NCI-H1930 (cell line): ENCODE measurements at places on chromosomes 2 and 18.
A peak's percentile ranks its signal among the peaks of the same experiment; 100 is the strongest.

- DNase-seq = no peak
Observed at GRCh38 chr18:13216092-13216582, 2.4 kb upstream of the LDLRAD4 start.

- no peak for DNase-seq
Observed at GRCh38 chr18:23733895-23734294, 44.6 kb downstream of the LAMA3 start.

DNA sequence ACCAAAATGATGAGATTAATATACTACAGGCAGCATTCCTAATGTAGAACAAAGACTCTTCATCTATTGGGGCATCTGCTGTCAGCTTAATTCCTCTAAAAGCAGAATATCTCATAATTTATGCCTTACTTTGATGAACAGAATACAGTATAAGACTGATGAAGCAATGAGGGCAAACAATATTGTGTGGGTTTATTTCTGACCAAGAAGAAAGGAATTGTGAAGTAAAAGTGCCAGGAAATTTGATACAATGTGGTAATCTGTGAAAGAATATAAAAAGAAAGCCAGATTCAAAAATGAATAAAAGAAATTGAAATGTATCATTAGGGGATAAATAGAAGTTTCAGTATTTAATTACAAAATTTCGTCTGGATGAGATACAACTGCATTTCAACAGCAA lies 78.8 kb upstream of the TTC21B start:
- no peak for DNase-seq

DNA sequence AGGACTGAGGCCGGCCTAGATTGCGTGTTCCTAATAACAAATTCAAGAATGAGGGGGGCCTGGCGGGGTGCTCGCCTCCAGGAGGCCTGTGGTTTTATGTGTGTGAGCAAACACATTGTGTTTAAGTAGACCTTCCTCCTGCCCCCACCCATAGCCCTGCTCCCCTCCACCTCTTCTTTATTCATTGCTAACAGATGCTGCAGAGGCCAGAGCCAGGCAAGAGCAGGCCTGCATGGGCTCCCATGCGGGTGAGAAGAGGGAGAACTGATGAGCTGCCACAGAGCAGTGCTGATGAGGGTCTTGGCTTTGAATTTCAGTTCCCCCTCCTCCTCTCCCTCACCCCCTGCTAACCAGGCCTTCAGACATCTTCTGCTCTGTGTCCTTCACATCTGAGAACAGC lies 154.6 kb downstream of the OSR1 start:
- DNase-seq = no peak

DNA sequence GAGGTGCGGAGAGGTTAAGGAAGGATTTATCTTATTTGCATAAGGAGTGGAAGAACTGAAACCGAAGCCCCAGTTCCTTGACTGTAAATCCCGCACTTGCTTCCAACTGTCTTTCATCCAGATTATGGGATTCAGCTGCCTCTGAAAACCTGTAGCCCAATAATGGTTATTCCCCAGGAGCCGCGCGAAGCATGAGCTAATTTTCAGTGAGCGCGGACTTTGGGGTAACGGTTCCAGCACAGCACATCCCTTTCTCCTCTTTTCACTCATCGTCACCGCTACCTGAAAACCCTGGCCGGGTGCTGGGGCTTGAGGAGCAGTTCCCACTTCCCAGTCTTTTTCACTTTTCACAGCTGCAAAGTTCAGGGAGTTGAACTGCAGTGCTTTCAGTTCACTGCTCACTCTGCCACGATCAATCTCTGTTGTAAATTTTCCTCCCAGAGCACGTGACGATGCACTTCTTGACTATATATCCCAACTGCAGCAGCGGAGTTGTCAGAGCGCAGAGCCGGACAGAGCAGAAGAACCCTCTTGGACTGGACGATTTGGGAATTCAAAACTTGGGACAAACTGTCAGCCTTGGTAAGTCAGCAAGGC lies at the start of gene KCNE4:
Gene KCNE4, plus strand, starts transcription at position 498 of the 597 bp plus-strand sequence. CDS start 641 bp downstream, outside the sequence.
- DNase-seq = no peak

- DNase-seq = no peak
Observed at GRCh38 chr2:101696272-101697123, 1.0 kb upstream of the MAP4K4 start.

DNA sequence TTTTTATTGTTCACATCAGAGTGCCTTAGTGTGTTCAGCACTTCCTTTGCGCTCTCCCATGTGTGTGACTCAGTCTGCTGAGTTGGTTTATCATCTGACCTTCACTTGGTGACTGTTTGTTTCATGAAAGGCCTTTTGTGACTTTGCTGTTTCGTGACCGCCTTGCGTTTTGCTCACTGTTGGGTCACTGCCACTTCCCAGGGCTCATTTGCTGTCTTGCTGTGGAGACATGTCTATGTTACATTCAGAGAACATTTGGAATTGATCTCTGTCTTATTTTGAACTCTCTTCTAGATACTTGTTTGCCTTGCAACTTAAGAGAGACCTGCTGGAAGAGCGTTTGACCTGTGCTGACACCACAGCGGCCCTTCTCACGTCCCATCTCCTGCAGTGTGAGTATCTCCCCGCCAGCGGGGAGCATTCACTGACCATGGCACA lies 54.7 kb downstream of the FARP2 start:
- no peak for DNase-seq

DNA sequence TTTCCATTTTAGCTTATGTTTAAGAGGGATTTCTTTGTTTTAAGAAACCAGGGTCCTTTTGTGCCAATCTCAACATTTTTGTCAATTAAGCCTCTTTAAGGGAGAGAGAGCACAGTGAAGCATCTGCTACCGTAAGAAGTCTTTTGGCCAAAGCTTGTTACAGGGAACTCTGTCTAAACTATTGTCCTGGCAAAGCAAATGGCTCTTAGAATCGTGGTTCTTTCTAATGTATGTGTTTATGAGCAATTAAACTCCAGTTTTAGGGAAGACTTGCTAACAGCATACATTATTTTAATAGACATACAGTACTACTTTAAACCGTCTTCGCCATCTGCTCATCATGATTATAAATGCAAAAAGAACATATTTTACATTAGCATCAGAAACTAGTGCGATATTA lies 202.1 kb downstream of the CDCA7 start:
- no peak for DNase-seq

- no peak for DNase-seq
Observed at GRCh38 chr2:7633566-7634153, 716.4 kb downstream of the RNF144A start.

- DNase-seq = no peak
Observed at GRCh38 chr2:217897091-217897715, 105.6 kb downstream of the TNS1 start.

GRCh38 chr2:98432145-98432544 lies 12.5 kb upstream of the INPP4A start:
- no peak for DNase-seq

- DNase-seq = no peak
Observed at GRCh38 chr2:70828914-70829824, 6.4 kb downstream of the CD207 start.

DNA sequence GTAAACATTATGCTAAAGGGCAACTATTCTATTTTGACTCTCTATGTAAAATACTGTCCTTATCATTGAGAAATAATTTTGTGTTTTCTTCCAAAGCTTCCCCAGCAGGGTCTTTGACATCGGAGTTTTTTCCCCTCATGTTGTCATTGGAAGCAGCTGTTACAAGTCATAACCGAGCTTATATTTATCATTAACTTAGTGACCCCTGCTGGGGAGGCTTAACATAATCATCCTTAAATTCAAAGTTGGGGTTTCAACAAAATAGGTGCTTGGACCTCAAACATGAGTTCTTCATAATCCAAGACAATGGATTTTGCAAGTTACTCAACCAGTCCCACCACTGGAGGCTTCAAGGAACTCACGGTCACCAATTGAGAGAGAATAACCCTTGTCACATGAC lies 330.9 kb downstream of the DCC start:
- peak; percentile 8 for DNase-seq

GRCh38 chr2:212900715-212901114 lies 250.7 kb downstream of the IKZF2 start:
- DNase-seq = no peak

DNA sequence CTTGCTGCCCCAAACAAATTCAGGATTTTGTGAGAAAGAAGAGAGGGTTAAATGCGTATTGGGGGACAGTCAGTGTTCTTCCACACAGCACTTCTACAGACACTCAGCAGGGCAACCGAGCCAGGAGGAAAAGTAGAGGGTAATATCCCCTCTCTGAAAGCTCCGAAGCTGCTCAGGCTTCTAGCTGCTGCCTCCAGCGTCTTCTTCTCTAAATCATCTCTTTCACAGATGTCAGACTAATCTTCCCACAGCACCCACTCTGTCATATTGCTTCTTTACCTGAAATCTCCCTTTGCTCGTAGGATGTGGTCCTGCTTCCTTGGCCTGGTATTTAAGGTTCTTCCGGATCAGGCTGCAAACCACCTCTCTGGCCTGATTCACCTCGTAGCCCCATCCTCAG lies 117.6 kb upstream of the HAAO start:
- no peak for DNase-seq

DNA sequence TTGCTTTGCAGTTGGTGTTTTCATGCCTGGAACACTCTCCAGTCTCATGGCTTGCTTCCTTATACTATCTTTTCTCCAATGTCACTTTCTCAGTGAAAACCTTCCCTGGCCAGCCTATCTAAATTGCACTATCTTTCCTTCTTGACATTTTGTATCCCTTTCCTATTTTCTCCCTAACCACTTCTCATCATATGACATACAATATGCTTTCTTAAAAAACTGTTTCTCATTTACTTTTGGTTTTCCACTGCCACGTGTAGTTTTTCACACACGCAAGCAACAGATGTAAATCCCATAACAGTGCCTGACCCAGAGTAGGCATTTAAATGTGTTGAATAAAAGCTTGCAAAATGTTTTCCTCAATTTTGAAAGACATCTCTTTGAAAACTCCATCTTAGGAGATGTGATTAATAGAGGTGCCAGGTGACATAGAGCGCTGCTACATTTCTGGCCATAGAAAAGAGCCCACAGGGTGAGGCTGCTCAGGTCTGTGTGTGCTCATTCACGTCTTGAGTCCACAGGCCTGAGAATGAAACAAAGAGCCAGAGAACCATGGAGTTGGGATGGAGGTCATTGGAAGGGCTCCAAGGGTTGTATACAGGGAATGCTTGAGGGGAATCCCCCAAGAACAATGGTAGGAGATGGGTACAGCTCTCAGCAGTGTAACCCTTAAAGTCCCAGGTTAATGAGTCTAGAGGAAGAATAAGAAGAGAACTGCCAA lies 12.7 kb downstream of the ZNF24 start:
- no peak for DNase-seq

DNA sequence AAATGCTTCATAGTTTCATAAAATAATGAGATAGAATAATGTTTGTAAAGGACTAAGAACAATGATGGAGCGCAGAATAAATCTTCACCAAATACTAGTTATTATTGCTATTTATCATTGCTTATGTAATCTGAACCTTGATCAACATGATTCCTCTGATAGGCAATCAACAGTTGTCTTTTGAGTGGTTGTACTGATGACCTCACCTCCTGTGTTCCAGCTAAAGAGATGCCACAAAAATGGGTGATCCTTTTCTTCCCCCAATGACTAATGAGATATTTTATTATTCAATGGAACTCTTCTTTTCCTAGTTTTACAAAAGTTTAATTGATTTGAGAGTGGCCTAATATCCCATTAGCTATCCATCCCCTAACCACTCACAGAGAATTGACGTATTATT lies 784.0 kb upstream of the FSHR start:
- no peak for DNase-seq

- DNase-seq = peak; percentile 38
Observed at GRCh38 chr2:235106874-235107639, 155.2 kb downstream of the SH3BP4 start.

DNA sequence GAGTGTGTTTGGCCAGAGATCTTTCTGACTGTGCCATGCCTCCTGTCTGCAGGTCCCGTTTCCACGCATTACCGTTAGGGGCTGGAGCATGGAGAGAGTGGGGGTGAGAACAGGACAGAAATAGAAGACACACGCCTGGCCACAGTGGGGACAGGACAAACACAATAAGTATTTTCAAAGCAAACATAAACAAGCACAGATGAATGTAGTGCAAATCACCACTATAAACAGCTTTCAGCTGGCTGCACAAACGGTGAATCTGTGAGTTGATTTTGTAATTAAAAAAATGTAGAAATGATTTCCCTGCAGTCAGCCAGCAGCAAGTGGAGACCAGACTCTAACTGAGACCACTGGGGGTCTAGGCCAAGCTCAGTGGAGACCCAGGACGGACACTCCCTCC lies 6.8 kb downstream of the KCNK3 start:
- no peak for DNase-seq

- DNase-seq = no peak
Observed at GRCh38 chr2:42804338-42804737, 12.0 kb upstream of the HAAO start.

DNA sequence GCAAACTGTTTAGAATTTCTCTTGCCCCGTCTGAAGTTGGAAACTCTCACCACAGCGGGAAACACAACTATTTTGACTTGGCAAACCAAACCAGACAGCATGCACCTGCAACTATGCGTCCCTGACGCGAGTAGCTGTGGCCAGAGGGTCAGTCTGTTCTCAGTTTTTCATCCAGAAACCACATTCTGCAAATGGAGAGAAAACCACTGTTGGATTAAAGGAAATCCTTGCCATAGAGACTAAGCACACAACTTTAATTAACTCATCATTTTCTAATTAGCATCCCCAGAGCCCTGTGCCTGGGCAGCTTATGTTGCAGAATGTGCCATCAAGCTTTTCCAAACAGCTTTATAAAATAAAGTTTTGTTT lies 415.7 kb upstream of the TCF4 start:
- no peak for DNase-seq

DNA sequence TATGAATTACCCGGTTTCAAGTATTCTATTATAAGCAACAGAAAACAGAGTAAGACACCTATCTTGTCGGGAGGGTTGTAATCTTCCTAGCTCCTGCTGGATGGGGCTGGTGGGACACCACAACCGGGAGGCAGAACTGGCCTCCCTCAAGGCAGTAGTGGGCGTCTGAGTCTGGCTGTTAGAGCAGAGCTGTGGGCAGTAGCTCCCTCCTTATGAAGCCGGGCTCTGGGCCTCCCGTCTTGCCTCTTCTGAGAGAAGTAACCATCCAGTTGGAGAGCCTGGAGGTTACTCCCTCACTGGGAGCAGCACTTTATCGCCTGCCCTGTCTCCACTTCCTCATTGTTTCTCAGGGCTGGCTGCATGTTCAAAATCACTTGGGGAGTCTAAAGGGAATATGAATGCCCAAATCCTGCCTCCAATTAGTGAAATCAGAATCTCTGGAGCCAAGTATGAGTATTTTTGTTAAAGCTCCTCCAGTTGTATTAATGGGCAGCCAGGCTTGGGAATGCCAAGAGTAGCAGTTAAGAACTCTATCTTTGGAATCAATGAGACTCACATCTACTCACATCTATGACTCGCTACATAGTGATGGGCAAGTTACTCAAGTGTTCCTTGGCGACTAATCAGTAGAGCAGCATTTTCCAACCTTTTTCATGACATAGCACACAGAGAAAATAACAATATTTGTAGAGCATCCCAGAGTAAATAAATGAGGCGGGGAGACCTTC lies 27.3 kb upstream of the NRP2 start:
- DNase-seq = no peak

DNA sequence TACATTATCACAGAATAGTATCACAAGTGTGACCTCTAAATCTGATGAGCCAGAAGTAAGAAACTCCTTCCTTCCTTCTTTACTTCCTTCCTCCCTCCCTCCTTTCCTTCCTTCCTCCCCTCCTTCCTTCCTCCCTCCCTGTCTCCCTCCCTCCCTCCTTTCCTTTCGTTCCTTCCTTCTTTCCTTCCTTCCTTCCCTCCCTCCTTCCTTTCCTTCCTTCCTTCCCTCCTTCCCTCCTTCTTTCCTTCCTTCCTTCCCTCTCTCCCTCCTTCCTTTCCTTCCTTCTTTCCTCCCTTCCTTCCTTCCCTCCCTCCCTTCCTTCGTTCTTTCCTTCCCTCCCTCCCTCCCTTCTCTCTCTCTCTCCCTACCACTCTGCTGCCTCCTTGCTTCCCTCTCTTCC lies 359.2 kb downstream of the OSR1 start:
- DNase-seq = no peak
